Activated T-helper 1 cell treated with Interleukin-2 at 50 U/mL for 16 hours (primary cell): ENCODE measurements at places on chromosomes 6 and 20.

GRCh38 chr6:22413681-22414311 is 117.0 kb upstream of the PRL start:
- no peak for DNase-seq

GRCh38 chr6:170005665-170006064 is 254.2 kb downstream of the ERMARD start:
- DNase-seq: no peak

- no peak for DNase-seq
Measured at GRCh38 chr20:9306521-9306920, 207.9 kb upstream of the LAMP5 start.

DNA sequence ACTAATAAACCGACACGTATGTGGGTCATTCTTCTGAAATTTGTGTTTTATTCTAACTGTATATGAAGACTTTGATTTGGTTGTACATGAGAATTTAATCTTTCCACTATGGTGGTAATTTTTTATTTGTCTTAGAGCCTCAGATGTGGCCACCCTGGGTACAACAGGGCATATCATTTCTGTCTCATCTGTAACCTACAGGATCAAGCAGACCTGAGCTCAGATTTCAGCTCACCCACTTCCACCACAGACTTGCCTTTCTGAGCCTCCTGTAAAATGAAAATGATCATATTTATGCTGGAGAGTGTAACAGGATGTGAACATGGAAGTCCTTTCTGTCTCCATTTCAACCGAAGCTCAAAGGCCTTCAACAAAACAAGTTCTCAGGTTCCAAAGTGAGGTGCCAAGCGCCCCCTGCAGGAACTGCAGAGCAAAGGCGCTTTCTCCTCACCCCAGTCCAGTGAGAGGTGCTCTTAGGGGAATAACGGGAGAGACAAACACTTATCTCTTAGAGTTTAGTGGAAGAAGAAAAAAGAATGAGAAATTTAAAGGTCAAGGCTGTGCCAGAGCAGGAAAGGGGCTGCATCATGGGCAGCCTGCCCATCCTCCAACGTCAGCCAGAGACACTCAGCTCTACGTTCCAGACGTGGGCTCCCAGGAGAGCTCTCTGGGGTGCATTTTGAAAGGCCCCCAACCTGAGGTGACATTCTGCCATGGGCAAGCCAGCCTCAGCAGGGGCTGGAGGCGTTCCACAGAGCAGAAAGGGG is 23.0 kb upstream of the CD24 start:
- DNase-seq: peak; percentile 5

DNA sequence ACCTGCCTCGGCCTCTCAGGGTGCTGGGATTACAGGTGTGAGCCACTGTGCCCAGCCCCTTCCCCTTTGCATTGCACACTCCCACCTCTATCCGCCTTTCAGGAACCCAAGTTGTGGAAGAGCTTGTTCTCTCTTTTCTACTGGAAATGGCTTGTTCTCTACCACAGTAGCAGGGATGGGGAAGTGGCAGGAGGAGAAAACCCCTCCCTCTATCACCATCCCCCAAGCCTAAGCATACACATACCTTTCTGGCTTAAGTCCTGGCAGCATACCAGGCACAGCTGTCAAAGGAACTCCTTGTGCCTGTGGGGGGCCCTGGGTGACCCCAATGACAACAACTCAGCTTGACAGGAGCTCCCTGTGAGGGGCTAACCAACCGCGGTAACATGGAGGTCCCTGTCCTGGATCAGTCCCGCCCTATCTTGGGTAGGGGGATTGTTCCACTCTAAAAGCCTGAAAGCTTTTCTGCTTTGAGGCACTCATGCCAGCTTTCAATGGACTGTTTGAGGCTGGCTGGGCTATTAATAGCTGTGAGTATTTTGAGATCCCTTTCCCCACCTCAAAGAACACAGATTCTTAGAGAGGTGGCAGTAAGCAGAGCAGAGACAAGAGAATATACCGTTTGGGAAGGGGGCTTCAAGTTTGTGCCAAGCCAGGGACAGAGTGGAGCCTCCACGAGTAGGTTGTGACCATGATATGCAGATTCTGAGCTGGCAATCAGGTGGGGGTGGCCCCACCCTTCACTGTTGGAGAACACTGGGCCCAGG is 2.3 kb downstream of the KLHDC3 start:
- DNase-seq: no peak

- no peak for DNase-seq
Measured at GRCh38 chr6:41640426-41640825, 2.2 kb downstream of the MDFI start.

- DNase-seq: no peak
Measured at GRCh38 chr6:15804164-15805154, 141.6 kb upstream of the DTNBP1 start.

GRCh38 chr6:138258991-138259390 is 40.7 kb upstream of the PBOV1 start:
- DNase-seq: no peak

DNA sequence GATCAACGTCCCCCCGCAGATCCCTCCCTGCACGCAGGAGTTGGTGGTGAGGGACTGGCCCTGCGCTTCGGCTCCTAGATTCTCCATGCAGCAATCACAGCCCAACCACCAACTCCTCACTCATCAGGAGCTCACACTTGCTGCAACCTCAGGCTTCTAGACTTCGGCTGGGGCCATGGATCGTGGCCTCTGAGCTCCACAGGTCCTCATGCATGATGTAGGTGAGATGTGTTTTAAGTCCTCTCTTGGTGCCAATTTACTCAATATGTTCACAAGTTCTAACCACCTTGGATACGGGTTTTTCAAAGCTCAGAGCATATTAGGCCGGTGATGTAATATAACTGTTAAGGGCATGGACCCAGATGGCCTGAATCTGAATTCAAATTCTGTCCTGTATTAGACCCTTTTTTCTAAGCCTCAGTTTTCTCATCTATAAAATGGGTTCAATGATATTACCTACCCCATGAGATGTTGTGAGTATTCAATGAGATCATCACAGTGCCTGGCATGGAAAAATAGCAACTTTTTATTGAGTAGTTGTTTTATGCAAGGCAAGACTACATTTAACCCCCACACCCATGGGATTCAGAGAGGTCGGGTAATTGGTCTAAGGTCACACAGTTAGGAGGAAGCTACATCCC is 31.0 kb downstream of the SUN5 start:
- no peak for DNase-seq

- no peak for DNase-seq
Measured at GRCh38 chr6:128914051-128914450, 31.1 kb downstream of the LAMA2 start.

DNA sequence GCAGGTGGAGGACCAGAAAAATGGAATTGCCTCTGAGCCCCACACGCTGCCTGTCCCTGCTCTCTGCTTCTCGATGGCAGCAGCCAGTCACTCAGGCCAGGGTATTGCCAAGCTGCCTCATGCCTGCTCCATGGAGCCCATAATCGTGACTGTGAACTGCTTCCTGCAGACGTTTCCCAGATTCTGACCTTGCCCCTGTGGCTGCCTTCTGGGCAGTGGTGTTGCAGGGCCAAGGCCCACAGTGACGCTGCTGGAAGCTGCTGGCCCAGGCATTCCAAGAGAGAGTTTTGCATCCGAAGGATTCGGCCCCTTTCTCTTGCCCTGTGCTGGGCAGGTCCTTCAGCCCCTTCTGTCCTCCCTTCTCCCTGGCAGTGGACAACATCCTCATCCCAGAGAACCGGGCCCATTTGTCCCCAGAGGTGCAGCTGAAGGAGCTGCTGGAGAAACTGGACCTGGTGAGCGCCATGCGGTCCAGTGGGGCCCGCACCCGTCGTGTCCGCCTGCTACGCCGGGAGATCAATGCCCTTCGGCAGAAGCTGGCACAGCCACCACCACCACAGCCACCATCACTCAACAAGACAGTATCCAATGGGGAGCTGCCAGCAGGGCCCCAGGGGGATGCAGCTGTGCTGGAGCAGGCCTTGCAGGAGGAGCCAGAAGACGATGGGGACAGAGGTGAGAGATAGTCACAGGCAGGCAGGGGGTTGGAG is 14.5 kb downstream of the BRPF3 start:
- no peak for DNase-seq

DNA sequence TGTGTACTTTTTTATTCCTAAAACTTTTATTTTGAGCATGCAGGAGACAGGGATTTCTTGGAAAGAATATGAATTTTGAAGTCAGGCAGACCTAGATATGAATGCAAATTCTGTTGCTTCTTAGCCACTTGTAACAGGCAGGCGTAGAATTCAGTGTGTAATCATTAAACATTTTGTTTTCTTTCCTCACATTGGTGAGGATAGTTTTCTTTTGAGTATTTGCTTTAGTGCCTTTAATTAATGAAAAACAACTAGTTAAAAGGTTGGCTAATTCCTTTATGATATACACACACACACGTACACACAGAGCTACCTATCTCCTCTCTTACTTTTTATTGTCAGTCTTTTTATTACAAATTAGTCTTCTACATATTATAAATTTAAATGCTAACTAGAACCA is 342.3 kb downstream of the CDKAL1 start:
- DNase-seq: no peak

DNA sequence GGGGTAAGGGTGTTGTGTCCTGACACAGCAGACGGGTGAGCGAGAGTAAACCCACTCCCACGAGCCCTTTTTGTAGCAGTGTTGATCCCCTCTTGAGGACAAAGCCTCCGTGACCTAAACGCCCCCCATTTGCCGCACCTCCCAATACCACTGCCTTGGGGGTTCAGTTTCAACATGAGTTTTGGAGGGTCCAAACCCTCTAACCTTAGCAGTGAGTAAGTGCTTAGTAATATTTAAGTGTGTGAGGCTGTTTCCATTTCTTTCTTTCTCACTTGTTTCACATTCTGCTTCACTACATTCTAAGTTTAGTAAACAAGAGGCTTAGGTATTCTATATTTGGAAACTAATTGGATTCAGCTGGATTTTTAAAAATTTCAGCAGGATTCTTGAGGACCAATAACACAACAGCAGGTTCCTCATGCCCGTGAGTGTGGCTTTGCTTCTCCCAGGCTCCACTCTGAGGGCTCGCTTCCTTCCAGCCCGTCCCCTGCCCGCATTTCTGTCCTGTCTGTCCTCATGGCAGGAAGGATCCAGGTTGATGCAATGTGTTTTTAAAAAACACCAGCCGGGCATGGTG is 41.2 kb downstream of the SNX9 start:
- no peak for DNase-seq

- DNase-seq: no peak
Measured at GRCh38 chr6:154277629-154278017, 79.0 kb downstream of the IPCEF1 start.

- DNase-seq: no peak
Measured at GRCh38 chr6:19697744-19698290, 139.4 kb upstream of the ID4 start.

- no peak for DNase-seq
Measured at GRCh38 chr6:152993431-152993830, 9.1 kb downstream of the MTRF1L start.

GRCh38 chr6:63567966-63568365 is 4.3 kb upstream of the LOC128125822 start:
- DNase-seq: no peak

DNA sequence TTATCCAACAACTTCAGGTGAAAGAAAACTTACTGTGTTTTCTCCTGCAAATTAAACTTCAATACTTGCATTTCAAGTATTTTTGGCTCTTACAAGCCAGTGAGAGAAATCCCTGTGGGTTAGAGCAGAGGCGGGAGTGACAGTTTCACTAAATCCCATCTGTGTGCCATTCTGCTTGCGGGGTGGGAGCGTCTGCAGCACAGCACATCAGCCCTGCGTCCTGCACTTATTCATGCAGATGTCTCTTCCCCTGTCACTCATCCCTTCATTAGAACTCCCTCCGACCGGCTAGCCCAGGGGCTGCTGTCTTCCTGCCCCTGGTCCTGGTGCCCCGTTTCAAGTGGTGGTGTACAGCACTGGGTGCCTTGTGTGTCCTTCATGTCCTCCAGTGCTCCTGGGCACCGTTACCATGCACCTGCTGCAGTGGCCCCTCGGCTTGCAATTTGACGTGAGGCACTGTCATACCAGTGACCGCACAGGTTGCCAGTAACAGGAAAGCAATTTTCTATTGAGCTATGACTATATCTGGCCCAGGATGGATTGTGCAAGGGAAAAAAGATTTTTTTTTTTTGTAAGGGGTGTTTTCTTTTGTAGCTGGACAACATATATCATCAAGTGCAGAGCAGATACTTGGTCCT is 59.4 kb downstream of the INSM1 start:
- no peak for DNase-seq

GRCh38 chr20:62618611-62619529 is 23.4 kb upstream of the SLCO4A1 start:
- DNase-seq: no peak

- no peak for DNase-seq
Measured at GRCh38 chr6:56168596-56168995, 78.8 kb downstream of the COL21A1 start.

- DNase-seq: no peak
Measured at GRCh38 chr20:11274141-11274594, 600.4 kb upstream of the JAG1 start.

DNA sequence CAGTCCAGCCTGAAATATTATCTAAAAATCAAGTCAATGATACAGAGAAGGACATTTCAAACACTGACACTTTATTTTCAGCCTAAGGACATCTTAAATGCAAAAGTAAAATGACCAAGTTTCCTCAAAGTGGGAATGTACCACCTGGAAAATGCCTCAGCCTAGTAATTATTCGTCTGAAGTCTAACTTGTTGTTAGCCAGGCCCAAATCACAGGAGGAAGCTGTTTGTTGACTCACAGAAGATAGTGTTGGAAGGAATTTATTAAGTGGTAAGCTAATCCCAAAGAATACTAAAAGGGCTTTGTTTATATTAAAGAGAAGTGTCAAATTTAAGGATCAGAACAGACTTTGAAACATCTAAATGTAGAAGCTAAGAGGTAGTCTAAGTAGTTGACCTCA is 2.5 kb downstream of the PDE7B start:
- DNase-seq: no peak

DNA sequence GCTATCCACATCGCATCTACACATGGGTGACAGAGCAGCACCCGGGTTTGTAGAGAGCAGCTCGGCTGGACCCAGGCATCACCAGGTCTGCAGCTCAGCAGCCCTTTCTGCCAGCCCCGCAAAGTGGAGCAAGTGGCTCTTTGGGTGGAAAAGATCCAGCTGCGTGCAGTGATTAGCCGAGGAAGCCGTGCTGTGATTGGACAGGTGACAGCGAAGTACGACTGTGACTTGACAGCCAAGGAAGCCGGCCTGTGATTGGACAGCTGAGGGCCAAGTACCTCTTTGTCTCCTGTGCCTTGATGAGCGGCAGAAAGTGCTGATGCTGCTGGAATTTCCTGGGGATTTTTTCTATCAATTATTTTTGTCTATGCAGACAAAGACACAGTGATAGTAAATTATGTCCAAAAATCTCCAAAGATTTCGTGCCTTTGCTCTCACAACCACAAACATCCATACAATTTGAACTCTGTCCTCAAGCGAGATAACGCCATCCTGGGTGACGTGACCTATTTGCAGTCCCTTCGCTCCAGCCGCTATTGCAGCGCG is 62.3 kb upstream of the GPR31 start:
- DNase-seq: no peak

- DNase-seq: no peak
Measured at GRCh38 chr6:9825526-9825925, 589.3 kb downstream of the TFAP2A start.

DNA sequence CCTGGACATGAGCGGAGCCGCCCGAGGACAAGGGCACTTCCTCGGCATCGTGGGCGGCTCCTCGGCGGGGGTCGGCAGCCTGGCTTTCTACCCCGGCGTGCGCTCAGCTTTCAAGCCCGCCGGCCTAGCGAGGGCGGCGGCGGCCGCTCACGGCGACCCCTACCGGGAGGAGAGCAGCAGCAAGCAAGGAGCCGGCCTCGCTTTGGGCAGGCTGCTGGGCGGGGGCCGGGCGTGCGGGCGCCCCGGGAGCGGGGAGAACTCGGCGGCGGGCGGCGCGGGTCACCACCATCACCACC is 6.7 kb downstream of the PRDM13 start:
- no peak for DNase-seq

- no peak for DNase-seq
Measured at GRCh38 chr20:22531756-22532155, 52.6 kb downstream of the FOXA2 start.
